Foreskin fibroblast (primary cell): ENCODE measurements at places on chromosomes 4 and X.

DNA sequence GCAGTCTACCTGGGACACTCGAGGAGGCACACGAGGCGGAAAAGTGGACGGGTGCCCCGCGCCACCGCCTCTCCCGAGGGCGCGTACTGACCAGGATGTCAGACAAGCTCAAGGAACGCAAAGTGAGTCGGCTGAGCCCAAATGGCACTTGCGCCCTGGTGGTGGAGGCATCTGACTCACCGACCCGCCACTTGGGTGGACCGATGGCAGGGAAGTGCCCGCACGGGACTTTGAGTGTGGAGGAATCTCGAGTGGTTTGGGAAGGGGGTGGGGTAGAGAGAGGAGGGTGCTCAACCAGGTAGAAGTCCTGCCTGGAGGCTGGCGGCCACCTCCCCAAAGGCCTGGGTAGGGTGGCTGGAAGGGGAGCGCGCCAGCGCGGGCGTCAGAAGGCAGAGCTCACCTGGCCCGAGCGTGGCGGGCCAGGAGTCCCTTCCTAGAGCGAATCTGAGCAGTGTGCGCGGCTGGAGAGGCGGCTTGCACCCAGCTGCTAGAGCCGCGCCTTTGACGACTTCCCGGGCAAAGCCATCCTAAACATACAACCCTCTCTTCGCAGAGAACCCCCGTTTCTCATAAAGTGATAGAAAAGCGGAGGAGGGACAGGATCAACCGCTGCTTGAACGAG, 655 bp downstream of the HELT start:
- DNase-seq = peak; percentile 21

GRCh38 chr4:113183032-113183605, 133.7 kb downstream of the ANK2 start:
- DNase-seq = no peak

GRCh38 chr4:8159537-8160232, 1.1 kb upstream of the ABLIM2 start:
- no peak for DNase-seq

GRCh38 chrX:134725103-134725690, 66.9 kb upstream of the PLAC1 start:
- DNase-seq = no peak

DNA sequence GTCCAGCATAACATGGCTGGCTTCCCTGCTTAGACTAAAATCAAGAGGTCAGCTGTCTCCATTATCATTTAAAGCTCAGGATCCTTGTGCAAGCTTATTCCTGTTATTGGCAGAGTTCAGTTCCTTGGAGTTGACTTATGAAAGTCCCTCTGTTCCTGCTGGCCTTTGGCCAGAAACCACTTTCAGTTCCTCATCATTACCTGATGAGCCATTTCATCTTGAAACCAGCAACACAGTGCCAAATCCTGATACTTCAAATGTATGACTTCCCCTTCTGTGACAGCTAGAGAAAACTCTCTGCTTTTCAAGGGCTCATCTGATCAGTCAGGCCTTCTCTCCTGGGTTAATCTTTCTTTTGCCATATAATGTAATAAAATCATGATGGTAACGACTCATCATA, 110.6 kb upstream of the FSTL5 start:
- no peak for DNase-seq

- no peak for DNase-seq
These were observed 55.8 kb downstream of the WWC2 start for GRCh38 chr4:183154701-183155391.

GRCh38 chr4:160824481-160824880, 1339.3 kb downstream of the FSTL5 start:
- DNase-seq = no peak

DNA sequence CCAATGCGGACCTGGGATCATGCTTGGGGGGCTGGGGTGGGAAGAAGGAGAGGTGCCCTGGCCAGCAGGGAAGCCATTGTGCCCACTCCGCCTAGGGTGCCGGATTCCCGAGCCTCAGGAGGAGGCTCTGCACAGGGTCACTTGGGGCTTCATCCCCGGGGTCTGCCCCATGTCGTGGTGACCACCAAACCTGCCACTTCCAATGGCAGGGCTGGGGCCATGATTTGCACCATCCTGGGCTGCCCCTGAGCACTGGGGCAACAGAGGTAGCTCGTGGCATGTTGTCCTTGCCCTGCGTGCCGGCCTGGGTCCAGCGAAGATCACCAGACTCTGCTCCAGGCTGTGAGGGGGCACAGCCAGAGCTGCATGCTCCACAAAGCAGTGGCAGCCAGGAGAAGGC, 71.4 kb upstream of the DCAF12L2 start:
- no peak for DNase-seq
